Activated T-cell treated with anti-CD3 and anti-CD28 coated beads for 4 hours (primary cell): ENCODE measurements at places on chromosomes 2 and 18.

DNA sequence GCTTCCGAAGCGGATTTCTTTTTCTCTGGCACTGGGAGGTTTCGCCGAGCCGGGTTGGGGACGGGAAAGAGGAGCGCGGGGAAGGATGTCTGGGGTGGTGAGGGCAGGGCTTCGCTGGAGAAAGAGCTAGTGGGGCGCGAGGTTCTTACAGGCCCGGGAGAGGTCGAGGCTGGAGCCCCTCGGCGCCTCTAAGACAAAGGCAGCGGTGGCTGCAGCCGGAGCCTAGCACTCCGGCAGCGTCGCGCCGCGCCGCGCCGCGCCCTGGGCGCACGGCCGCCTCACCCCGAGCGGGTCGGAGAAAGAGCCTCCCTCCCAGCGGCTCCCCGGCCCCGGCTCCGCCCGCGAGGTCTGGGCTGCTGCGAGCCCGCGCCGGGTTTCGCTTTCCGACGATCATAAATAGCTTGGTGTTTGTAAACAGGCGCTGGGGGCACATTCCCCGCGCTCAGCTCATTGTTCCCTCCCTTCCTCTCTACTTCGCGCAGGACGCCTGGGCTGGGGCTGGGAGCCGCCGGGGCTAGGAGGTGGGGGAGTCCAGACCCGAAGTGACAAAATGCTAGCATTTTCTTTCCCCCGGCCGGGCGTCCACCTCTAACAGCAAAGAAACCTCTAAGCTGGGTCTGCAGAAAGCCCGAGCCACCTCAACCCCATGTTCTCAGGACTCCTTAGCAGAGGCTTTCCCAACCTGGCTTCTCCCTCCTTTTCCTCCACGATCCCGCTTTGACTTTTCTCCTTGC lies 813 bp upstream of the MEIS1 start:
- no peak for DNase-seq

DNA sequence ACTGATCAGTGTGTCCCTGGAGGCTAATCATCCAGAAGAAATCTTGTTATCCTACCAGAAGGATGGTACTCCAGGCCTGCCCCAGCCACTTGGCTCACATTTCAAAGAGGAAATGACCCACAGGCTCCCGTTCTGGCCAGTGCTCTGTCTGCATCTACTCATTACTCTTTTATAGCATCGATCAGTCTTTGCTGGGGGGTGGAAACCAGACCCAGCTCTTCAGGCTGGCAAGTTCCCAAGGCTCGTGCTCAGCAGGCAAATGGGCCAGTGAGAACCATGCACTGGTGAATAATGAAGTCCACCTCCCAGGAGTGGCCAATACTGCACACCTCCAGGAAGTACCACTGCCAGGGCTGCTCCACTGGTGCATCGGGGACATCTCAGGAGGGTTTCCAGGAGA lies 38.8 kb downstream of the DNER start:
- no peak for DNase-seq

DNA sequence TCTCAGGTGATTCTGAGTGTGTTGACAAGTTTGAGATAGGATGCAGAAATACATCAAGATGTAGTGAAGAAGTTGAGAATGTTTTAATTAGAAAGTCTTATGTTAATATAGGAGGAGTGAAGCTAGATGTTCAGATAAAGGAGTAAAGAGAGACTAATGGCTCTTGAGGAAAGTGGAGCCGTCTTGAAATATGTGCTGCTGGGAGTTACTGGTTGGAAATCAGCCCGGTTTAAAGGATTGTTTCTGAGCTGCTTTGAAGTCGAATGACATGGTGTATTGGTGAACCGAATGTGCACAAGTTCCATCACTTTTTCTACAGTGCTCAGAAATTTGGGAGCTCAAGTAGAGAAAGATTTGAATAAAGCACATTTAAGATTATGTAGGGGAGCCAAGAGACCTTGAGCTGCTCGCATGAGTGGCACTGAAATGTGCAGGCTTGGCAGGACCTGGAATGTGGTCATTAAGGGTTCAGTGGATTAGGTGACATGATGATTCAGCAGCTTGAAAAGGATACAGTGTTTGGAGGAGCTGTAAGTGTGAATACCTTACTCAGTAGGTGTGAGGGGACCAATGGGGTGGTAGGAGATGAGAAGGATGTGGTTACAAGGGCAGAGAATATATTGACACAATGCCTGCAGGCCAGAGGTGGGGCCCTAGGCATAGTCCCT lies 68.6 kb downstream of the CAB39 start:
- DNase-seq: no peak

GRCh38 chr2:221817052-221817451 lies 244.9 kb upstream of the EPHA4 start:
- no peak for DNase-seq

DNA sequence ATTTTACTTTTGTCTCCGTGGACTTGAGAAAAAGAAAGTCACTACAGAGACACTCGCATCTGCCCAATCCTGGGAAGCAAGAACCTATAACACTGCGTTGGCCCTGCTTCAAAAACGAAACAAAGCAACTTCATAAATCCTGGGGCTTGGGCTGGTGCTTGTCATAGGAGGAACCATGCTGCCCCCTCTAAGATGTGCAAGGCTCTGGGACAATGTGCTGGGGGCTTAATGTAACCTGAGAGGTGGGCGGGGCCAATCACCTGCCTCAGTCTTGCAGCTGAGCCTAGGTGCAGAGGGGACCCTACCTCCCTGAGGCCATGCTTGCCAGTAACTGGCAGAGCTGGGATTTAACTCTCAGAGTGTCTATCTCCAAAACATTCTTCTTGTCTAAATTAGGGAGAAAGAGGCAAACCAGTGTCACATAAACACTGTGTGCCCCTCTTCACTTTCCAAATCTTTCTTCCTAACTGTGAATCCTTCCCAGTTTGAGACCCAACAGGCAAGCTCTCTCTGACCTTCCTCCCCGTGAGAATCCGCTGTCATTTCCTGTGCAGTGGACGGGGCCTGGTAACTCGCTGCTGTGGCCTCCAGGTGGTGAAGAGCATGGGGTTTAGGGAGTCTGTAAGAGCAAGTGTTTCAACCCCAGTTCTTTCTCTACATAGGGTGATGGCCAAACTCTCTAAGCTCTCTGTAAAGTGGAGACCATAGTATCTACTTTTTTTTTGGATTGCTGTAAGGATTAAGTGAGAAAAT lies 115.1 kb downstream of the ACKR3 start:
- no peak for DNase-seq

DNA sequence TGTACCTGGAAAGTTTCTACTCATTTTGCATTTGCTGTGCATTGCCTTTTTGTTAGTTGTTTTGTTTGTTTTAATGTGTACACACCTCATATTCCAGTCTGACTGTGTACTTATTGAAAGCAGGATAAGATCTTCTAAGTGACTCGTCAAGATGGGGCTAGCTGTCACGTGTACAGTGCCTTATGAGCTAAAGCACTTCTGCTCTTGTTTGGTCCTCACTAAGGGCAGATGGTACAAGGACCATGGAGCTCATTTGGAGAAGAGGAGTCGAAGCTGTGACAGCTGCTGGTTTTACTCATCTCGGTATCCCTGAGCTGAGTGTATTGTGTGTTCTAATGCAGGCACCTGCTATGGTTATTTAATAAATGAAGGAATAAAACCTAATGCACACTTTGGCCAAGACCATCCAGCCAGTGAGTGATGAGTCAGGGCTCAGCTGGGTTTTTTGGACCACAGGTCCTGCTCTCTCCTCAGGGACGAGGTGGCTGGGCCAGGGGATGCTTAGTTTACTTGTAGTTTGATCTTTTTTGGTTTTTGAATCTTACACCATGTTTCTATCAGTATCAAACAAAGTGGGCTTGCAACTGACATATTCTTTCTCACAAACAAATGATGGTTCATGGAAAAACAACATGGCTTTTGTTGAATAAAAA lies 152.5 kb upstream of the APCDD1 start:
- no peak for DNase-seq

DNA sequence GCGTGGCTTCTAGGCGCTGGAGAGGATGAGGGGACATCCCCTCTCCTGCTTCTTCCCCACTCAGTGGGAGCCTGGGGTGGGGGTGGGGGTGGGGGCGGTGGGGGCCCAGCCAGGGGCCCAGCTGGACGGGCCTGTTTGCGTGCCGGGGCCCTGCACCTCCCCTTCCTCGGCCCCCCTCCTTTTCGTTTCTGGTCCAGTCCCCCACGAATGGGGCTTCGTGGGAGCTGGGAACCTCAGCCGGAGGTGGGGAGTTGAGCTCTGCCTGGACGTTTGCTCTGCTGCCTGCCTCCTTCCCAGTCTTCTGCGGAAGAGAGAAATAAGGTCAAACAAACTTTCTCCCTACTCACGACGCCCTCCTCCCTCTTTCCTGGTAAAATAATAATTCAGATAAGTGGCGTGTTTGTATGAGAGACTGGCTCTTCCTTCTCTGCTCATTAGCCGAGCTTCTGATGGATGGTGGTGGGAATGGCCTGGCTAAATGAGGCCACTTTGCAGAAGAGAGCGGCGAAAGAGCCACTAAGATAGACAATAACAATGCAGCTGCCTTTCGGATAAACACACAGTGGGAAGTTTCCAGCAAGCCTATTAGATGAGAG lies 782 bp downstream of the MTA3 start:
- no peak for DNase-seq

DNA sequence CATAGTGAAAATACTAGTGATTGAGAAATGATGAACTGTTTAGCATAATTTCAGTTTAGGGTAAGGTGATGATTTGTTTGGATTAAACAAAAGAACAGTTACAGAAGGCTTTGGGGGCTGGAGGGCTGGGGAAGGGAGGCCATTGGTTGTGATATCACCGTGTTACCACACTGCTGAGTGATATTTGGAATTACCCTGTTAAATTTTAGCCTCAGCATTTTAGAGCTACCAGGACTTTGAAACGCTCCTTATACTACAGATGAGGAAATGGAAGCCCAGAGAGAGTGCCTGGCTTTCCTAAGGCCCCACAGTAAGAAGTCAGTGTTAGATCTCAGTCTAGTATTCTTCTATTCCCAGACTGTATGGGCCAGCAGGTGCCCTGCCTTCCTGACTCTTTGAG lies 15.6 kb downstream of the ARHGEF33 start:
- DNase-seq: no peak

DNA sequence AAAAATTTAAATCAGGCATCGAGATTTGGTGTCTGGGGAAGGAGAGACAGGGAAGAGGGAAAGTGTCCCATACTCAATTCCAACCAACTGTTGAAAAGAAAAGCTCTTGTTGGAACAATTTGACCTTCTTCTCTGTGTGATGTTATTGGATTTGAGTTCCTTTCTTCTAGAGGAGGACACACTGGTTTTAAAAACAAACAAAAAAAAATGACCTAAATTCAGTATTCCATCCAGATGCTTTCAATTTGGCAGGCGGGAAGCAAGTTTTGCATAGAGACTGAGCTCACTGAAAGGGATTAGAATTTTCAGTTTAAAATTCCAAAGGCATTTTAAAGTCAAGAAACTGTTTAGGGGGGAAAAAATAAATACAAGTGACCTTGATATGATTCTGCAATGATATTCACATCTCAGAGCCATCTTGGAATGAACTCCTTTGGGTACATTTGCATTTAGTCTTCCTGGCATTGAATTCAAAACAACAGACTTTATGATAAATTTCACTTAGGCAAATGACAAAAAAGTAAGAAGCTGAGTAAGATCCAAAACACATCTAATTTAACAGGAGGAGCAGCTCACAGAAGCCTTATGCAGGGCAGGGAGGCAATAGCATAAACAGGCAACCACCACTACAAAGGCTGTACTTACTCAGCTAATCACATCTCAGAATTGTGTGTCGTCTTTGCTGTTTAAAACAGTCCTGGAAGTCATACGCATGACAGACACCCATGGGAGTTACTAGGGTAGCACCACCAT lies 126.8 kb downstream of the CDH20 start:
- DNase-seq: no peak

GRCh38 chr2:113098041-113098440 lies 29.4 kb upstream of the IL1RN start:
- no peak for DNase-seq

- no peak for DNase-seq
Measured at GRCh38 chr18:37666991-37667390, 101.4 kb upstream of the CELF4 start.

DNA sequence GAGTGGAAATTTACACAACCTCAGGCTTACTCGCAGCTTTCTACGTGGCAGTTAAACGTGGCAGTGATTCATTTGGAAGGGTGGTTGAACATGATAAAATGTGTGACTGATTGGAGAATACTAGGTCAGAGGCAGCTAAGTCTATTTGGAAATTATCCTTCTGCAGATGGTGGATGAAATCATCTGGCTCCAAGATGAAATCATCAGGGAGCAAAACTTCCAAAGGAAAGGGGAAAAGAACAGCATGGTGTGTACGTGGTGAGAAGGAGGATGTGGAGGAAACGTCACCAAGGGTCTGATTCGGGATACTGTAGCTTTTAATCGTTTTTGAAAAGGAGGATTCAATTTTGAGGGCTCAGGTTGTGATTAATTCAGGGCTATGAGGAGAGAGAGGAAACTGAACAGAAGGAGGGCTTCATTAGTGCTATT lies 47.9 kb downstream of the COL3A1 start:
- DNase-seq: no peak
